ENCODE measurements at places on chromosomes 12 and 14.

- DNase-seq = peak; percentile 70
Observed at GRCh38 chr12:92107621-92108131, 38.0 kb downstream of the BTG1 start.

GRCh38 chr14:100761481-100761880 lies 34.8 kb downstream of the DLK1 start:
- DNase-seq = no peak

DNA sequence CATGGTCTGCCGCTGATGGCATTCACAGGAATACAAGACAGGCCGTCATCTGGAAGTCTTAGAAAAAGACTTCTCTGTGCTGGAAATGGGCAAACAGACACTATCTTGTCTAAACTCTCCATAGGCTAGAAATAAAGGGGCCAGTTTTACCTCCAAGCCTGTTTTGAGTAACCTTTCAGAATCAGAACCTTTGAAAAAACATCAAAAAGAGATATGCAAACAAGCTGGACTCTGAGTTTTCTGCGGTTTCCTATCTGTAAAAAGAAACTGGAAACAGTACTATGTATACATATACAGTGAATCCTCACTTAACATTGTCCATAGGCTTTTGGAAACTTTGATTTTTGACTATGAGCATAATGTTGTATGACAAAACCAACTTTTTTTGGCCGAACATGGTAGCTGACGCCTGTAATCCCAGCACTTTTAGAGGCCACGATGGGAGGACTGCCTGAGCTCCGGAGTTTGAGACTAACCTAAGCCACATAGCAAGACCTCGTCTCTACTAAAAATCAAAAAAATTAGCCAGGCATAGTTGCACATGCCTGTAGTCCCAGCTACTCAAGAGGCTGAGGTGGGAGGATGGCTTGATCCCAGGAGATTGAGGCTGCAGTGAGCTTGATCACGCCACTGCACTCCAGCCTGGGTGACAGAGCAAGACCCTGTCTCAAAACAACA lies 92.9 kb upstream of the MAX start:
- no peak for DNase-seq

GRCh38 chr14:90060312-90060964 lies 1.4 kb upstream of the KCNK13 start:
- peak; percentile 94 for DNase-seq

DNA sequence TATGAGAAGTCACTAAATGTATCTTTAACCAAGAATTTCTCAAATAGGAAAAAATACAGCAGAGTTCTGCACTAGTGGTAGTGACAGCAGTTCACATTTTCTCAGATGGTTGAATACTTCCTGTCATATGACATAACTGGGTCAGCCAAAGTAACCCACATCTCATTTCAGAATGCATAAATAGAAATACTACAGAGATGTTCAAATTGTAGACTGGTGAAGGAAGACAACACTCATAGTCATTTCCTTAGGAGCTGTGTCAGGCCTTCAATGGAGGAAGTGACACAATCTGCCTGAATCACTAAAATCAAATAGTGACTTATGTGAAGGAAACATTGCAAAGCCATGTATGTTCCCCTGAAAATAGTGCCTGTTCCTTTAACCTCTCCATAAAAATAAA lies 32.4 kb downstream of the FERMT2 start:
- no peak for DNase-seq

GRCh38 chr12:4954621-4955354 lies 45.1 kb downstream of the KCNA1 start:
- DNase-seq = no peak

DNA sequence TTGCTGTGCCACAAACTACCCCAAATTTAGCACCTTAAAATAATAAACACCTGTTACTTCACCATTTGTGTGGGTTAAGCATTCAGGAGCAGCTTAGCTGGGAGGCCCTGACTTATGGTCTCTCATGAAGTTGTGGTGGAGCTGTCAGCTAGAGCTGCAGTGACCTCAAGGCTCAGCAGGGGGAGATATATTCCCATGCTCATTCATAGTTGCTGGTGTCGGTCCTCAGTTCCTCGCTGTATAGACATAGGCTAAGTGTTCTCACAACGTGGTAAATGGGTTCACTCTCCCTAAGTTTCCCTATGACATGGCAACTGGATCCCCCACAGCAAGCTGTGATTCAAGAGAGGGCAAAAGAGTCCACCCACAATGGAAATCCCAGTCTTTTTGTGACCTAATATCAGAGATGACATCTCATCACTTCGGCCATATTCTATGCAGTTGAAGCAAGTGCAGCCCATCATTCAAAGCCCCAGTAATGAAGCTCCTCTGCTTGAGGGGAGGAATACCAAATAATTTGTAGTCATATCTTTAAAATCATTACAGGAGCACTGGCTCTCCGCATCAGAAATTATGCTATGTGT lies 41.1 kb downstream of the PRB3 start:
- peak; percentile 93 for DNase-seq

- peak; percentile 54 for DNase-seq
Observed at GRCh38 chr12:128353301-128353700, 86.3 kb downstream of the TMEM132C start.

GRCh38 chr12:3725388-3726115 lies 27.4 kb downstream of the CRACR2A start:
- DNase-seq = peak; percentile 37

DNA sequence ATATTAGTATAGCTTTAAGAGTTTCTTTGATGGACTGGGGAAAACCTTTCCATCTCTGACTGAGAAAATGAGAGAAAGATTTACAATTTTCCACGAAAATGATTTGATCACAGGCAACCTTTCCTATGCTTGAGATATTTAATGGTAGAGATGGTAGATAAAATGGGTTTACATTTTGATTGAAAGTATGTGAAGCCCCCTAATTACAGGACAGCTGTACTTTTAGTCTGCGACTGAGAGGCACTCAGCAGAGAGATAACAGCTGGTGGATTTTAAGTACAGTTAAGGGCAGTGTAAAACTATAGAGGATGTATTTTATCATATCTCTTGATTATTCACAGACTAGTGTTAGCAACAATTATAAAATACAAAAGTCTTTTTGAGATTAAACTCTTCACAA lies 40.7 kb downstream of the C12orf50 start:
- DNase-seq = no peak

DNA sequence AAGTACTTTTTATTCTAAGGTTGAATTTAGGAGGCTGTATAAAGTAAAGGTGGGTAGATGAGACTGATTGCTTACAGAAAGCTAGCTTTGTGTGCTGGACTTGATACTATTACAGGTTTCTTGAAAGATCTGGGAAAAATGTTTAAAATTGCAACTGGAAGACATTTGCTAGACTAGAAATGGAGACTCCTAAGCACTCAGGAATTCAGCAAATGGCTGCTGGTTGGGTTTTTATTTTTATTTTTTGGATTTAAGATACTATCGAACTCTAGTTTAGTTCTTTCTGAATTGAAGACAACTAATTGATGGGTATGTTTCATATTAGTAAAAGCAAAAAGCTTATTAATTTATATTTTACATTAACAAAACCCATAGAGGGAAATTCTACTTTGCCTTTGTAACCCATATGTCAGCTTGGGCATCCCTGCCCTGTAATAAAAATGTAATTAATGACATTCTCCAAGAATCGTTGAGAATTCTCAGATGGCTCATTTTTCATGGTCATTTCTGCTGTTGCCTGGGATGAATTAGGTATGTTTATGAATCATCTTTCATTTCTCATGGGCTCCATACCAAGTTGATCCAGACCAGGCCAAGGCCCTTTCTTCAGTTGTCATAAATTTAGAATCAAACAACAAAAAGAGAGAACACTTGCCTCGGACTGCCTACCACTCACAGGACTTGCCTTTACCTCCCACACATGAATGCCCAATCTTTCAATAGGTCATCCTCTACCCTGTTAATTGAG lies 102.1 kb downstream of the ERGIC2 start:
- no peak for DNase-seq

DNA sequence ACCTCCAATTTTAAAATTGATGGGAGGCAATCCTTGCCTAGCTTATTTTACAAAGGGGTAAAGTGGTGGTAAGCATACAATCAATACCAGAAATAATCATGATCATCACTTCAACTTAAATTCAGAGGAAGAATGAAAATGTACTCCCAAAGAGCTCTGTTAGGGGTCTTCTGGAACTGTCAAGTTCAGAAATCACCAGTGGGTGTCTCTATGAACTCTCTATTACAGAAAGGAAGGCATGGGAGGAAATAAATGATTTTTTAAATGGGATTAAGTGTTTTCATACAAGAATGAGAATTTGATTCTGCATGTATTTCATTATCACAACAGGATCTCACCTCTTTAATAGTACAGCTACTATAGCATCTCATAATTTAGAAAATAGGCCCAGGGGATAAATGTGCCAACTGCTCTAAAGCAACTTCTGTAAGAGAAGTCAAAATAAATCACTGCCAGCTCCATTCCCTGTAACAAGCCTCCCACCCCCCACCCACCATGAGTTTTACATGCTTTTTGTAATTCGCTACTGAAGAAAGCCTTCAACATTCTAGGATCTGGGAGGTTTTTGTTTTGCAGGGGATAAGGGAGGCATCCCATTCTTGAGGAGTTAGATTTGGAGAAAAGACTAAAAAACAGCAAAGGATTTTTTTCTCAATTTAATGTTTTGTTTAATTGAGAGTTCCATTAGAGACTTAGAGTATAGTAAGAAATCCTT lies 9.7 kb downstream of the DCP1B start:
- no peak for DNase-seq

DNA sequence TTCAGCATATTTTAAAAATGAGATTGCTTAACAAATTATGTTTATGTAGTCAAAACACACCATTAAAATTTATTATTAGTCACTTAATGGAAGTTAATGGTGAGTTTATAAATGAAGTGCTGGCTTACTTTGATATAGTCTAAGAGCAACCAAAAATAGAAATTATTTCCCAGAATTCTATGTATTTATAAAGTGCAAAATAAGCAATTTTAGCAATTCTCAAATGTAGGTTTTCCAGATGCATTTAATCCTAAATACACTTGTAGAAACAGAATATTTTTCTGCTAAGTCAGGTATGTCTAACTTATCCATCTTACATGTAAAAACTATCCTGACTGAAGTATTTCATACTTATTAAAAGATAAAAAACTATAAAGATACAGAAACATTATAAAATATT lies 11.2 kb downstream of the LMO3 start:
- no peak for DNase-seq

DNA sequence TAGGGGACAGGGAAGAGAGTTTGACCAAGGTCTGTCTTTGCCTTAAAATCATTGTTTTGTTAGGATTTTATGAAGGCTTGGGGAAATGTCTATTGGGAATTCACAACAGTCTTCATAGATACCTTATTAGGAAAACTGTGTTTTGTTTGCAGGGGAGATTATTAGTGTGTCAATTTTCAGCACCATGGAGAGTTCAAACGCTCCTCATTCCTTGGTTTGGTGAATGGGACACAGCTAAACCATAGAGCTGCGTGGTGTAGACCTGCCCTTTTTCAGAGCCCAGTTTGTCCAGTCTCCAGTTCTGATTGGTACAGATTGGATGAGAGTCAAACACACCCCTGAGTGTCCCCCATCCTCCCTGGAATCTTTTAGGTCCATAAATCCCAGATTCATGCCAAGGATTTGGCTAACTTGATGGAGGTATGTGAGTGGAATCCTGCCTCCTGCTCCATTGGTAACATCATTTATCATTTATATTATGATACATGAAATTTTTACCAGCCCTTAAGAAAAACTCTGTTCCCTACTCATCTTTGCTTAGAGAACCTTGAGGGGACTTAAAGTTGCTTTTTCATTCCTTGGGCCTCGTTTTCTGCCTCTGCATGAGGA lies 12.0 kb downstream of the NGDN start:
- DNase-seq = peak; percentile 76

DNA sequence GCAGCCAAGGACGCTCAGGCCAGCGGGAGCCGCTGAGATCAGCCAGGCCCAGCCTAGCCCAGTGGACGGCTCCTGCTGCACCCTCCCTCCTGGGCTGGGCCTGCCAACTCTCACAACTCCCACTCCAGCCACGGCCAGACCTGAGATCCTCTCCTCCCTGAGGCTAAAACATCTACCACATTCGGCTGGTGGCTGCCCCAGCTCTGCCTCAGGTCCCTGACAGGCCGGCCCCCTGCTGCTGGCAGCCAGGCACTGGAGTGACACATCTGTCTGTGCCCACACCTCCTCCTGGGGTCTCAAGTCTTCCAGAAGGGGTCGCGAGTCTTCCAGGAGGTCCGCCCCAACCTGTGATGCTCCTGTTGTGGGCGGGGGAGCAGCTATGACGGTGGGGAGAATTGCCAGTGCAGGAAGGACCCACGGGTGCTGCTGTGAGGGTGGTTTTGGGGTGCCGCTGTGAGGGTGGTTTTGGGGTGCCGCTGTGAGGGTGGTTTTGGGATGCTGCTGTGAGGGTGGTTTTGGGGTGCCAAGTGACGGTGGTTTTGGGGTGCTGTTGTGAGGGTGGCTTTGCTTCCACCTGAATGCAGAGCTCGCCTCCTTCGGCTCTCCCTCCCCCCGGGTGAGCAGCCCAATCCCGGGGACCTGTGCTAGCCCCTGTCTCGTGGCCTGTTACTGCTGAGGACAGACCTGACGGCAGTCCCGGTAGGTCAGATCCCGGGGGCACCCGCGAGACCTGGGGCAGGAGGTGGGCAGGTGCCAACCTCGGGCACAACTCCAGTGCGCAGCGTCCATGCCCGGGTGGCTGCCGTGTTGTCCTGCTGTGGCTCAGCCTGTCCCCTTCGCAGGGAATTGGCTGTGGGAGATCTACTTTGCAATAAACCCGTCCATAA lies 27.5 kb upstream of the C14orf180 start:
- peak; percentile 39 for DNase-seq

GRCh38 chr14:36880276-36880675 lies 218.6 kb downstream of the PAX9 start:
- DNase-seq = no peak

DNA sequence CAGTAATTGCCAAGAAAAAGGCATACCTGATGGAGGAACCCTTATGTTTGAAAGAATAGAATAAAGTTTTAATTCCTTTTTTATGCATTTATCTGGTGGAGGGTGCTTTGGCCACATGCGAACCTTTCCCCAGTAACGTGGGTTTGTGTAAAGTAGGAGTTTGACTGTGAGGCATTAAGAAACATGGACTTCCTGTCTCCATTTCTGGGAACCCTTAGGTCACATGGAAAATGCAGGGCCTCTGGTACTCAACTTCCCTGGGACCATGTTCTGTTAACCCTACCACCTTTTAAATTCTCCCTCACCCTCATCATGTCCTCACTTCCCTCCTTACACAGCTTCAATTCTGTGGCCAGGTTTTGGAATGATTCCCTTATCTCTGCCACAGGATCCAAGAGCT lies 80.3 kb downstream of the PPM1A start:
- no peak for DNase-seq

DNA sequence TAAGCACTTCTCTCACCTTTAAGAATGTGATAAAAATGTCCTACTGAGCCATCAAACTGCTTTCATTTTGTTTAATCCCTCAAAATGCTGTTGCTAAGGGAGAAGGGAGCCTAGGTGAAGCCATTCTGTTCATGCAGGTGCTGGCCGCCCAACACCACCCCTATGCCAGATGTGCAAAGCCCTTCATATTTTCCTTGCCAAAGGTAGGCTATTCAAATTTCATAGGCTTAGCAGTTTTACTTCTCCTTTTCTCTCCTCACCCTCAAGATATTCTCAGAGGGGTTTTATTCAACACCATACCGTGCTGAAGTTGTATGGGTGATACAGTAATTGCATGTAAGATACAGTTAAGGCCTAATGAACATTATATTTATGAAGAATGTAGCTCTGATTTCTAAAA lies 461.7 kb downstream of the GXYLT1 start:
- DNase-seq = no peak

All from endodermal cell (in vitro differentiated cells).